ENCODE measurements at places on chromosomes 16 and 17.

- DNase-seq = no peak
These were observed 973.5 kb upstream of the GOT2 start for GRCh38 chr16:59707436-59708226.

- DNase-seq = no peak
These were observed 37.2 kb downstream of the ACSM1 start for GRCh38 chr16:20660325-20660724.

DNA sequence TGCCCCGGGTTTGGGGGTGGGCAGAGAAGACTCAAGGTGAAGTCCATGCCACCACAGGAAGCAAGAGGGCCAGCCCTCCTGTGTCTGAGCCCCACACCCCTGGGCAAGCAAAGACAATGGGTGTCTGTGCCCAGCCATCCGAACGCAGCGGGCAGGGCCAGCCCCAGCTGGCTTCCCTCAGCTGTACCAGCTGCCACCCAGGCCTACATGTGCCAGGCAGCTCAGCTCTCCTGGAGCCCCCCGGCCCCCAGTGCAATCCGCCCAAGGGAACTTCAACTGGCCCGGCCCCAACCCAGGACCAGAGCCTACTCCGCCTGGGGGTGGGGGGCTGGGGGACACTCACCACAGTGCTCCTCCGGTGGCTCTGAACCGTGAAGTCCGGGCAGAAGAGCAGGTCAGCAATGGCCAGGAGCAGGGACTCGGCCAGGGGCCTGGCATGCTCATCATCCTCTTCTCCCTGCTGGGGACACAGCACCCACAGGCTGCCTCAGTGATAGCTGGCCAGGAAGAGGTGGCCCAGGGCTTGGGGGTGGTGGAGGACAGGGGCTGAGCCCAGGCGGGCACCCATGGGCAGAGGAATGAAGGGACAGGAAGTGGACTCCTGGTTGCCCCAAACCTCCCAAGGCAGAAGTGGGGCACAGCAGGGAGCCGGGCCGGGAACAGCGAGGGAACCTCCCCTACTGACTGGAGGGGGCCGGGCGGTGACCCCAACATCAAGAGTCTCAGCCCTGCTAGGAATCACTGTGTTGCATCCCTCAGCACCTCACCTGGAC, 9.8 kb downstream of the HID1 start:
- DNase-seq = no peak

DNA sequence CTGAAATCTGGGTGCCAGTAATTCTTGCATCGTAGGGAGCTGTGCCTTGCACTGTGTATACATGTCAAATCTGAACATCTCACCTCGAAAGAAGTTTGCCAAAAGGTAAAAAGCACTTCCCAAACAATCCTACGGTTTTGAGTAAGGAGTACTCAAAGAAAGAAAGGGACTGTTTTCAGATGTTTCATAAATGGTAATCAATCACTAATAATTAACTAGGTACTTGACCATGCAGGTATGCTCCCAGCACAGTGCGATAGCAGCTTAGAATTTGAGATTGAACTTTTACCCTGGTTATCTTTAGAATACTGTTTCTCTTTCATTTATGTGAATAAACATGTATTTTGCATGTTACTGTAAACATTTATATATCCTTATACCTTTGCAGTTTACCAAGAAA, 39.0 kb downstream of the PRKCA start:
- no peak for DNase-seq

- no peak for DNase-seq
These were observed 30.5 kb downstream of the ZNF469 start for GRCh38 chr16:88413231-88413630.

DNA sequence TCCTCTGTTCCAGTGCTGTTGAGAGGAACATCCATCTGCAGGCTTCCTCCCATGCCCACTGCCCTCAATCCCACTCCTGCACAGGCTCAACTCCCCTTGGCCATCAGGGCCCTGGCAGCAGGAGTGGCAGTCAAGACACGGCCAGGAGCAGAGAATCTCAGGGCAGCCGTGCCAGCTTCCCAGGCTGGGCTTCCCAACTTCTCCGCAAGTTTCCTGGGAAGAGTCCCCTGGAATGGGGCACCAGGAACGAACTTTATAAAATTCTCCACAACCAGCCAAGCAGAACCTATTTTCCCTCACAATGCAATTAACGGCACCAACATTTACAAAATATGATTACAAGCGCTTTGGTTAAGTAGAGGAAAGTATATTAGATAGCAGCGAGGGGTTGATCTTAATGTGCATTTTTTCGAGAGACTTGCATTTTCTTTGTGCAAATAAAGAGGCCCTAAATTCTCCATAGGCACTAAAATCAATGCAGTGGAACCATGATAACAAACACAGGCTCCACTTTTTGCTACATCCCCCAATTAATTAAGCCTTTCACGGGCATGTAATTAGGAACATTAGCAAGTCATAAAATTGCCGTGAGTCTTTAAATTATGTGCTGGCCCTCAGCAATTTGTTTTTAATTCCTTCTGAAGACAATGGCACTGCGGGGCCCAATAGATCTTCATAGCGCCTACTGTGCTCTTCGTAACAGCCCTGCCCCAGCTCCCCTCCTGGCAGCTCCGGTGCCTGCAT, 99.9 kb upstream of the LHX1 start:
- DNase-seq = no peak

- no peak for DNase-seq
These were observed 6.9 kb downstream of the CHD9 start for GRCh38 chr16:53061701-53062159.

- no peak for DNase-seq
These were observed 2.4 kb upstream of the ACSF2 start for GRCh38 chr17:50423553-50424159.

DNA sequence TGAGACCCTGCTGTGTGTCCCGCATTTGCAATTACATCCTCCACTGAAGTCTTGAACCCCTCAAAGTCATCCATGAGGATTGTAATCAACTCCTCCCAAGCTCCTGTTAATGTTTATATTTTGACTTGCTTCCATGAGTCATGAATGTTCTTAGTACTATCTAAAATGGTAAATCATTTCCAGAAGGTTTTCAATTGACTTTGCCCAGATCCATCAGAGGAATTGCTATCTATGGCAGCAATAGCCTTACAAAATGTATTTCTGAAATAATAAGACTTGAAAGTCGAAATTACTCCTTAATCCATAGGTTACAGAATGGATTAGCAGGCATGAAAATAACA, 2.5 kb upstream of the C16orf87 start:
- no peak for DNase-seq

DNA sequence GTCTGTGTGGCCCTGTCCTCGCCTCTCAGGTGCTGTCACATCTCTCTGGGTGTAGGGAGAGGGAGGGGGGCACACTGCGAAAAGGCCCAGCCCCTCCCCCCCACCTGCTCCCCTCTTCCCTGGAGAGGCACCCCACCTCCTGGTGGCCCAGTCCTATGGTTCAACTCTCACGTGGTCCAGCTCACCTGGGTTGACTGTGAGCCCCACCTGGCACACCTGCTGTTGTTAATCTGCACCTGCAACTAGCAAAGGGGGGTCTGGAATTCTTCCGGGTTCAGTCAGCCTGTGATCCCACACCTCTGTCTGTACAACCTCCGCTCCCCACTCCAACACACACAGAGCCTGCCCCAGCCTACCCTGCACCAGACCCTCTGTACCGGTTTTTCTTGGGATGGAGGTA, 2.0 kb upstream of the SYNGR2 start:
- DNase-seq = no peak

GRCh38 chr17:79019632-79020584, 4.1 kb upstream of the C1QTNF1 start:
- DNase-seq = no peak

GRCh38 chr16:10846213-10846998, 27.8 kb upstream of the TVP23A start:
- DNase-seq = no peak
